Lower leg skin (tissue), 4 donors: ENCODE measurements at places on chromosomes 11 and 22. TPM values are rescaled to one million over a fixed set of nuclear protein-coding genes. Genes with fewer than 3 reads are reported as not detected.

DNA sequence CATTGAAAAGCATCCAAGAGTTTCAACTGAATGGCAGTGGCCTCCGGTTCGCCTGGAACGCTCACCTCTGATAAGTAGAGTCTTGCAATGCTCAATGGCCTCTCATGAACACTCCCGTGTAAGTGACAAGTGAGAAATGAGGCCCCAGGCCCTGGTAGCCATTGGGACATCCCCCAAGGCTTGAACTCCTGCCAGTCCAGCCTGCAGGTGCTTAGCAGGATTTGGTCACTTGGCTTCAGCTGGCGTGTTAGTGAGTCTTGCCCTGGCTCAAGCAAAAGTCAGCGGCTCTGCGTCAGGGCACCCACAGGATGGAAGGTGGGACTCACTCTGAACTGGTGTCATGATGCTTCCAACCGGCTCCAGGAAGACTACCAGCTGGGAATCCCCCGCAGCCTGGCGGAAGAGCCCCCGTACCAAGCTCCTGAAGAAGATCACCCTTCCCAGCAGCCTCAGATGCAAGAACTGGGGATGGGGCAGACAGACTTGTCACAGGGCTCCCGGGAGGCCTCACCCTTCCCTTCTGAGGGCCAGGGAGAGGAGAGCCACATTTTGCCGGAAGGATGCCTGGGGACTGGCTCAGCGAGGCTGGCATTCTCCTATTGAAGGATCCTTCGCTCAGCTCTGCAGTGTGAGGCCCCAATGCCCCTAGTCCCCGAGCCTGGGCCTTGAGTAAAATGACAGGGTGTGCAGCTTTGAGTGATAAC is 19.3 kb downstream of the MB start:
- no peak for DNase-seq

- no peak for DNase-seq
Observed at GRCh38 chr11:47348131-47348802, 4.2 kb downstream of the MYBPC3 start.

GRCh38 chr22:29971607-29972006 is 88.6 kb downstream of the MTMR3 start:
- DNase-seq = no peak

Gene TSGA10IP
- not detected for total RNA-seq

GRCh38 chr11:12803086-12803826 is 129.0 kb downstream of the TEAD1 start:
- no peak for DNase-seq

Gene SCARF2
- total RNA-seq = 6.1 TPM

DNA sequence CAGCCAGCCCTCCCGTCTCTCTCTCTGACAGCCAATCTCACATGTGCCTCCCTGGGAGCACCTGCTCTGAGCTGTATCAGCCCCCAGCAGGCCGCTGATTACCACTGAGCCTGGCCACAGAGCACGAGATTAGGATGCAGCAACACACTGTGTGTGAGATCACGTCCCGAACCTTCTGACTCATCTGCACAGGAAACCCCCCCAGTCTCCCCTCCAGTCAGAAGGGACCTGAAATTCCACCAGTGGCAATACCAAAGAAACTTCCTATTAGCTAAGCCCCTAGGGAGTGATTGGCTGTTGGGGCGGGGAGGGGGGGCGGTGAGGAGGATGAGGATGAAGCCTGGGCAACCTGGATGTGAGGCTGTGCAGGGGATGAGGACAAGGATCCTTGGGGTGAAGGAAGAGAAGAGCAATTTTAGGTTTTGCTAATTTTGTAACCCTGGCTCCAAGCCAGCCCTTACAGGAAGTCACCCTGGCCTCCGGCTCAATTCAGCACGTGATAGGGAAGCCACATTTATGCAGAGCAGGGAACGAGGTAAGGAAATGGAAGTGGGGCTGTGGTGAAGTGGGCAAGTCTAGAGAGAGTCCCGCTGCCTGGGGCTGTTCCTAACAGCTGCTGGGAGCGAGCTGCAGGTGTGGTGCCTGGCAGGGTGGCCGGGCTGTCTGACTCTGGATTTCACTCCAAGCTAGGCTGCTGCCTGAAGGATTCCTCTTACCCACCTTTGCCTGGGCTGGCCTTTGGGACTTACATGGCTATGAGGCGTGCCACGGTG is 1.9 kb downstream of the SLC43A3 start:
- peak; percentile 97 for DNase-seq

Gene OR9G1
- not detected for total RNA-seq
